Mesendoderm (in vitro differentiated cells): ENCODE measurements at places on chromosomes 12 and 14.
A peak's percentile ranks its signal among the peaks of the same experiment; 100 is the strongest.

GRCh38 chr14:54617467-54617866, 50.5 kb downstream of the SAMD4A start:
- no peaks in the 10 kb centered on the region for H3K27me3 ChIP-seq
- H3K4me1 ChIP-seq: no peaks in the 10 kb centered on the region
- H3K36me3 ChIP-seq: no peaks in the 10 kb centered on the region
- no peak overlapping the region for H3K27ac ChIP-seq

- no peaks in the 10 kb centered on the region for H3K27me3 ChIP-seq
- DNase-seq: peak; percentile 30
- no peak overlapping the region for H3K4me3 ChIP-seq
- no peaks in the 10 kb centered on the region for H3K4me1 ChIP-seq
These were observed 4.2 kb upstream of the XPOT start for GRCh38 chr12:64400041-64400440.

GRCh38 chr14:59695198-59695597, 118.6 kb upstream of the CCDC175 start:
- DNase-seq: no peak
- no peak overlapping the region for H3K27ac ChIP-seq
- no peaks in the 10 kb centered on the region for H3K36me3 ChIP-seq
- no peaks in the 10 kb centered on the region for H3K4me1 ChIP-seq

- DNase-seq: no peak
- H3K4me3 ChIP-seq: no peak overlapping the region
- H3K27ac ChIP-seq: no peak overlapping the region
- H3K4me1 ChIP-seq: no peaks in the 10 kb centered on the region
- no peaks in the 10 kb centered on the region for H3K27me3 ChIP-seq
These were observed 101.2 kb downstream of the PPP2R5C start for GRCh38 chr14:101862711-101863110.

DNA sequence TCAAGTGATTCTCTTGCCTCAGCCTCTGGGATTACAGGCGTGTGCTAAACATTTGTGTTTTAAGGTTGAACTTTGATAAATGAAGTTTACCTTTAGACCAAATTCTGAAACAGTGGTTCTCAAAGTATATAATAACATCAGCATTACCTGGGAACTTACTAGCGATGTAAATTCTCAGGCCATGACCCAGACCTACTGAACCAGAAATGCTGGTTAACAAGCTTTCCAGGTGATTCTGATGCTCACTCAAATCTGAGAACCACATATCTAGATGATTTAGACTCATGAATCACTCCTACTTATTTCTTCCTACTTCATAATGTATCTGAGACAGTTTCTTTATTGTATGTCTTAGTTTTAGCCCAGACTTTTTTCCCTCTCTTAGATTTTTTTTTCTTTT, 43.6 kb downstream of the RAD51B start:
- H3K27me3 ChIP-seq: no peaks in the 10 kb centered on the region
- no peaks in the 10 kb centered on the region for H3K4me1 ChIP-seq

GRCh38 chr12:19375888-19376287, 63.4 kb upstream of the AEBP2 start:
- no peak overlapping the region for H3K4me3 ChIP-seq
- H3K27ac ChIP-seq: no peak overlapping the region
- DNase-seq: no peak
- H3K4me1 ChIP-seq: no peaks in the 10 kb centered on the region
- H3K36me3 ChIP-seq: peaks cover 3% of the 10 kb centered on the region
- H3K27me3 ChIP-seq: no peaks in the 10 kb centered on the region

- no peak overlapping the region for H3K4me3 ChIP-seq
- H3K36me3 ChIP-seq: no peaks in the 10 kb centered on the region
- H3K27me3 ChIP-seq: no peaks in the 10 kb centered on the region
- H3K4me1 ChIP-seq: no peaks in the 10 kb centered on the region
- H3K27ac ChIP-seq: no peak overlapping the region
These were observed 183.5 kb upstream of the PLEKHG7 start for GRCh38 chr12:92519284-92519683.

DNA sequence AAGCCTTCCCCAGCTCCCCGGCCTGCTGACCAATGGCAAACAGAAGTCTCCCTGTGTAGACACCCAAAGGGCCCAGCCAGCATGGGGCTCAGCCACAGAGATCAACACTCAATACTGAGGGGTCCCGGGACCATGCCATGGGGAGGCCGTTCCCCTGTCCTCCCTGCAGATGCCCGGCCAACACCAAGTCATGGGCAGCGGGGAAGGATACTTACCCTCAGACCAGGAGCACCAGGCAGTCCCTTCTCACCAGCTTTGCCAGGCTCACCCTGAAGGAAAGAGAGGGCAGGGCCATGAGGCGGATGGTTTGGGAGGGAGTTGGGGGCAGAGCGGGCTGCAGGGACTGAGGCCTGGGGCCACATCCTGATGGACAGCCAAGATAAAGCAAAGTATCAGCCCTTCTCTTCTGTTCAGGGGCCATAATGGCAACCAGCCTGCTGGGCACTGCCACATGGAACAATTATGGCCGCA, 19.9 kb downstream of the COL2A1 start:
- H3K4me3 ChIP-seq: no peak overlapping the region
- no peak overlapping the region for H3K27ac ChIP-seq
- H3K27me3 ChIP-seq: no peaks in the 10 kb centered on the region
- no peak for DNase-seq
- no peaks in the 10 kb centered on the region for H3K36me3 ChIP-seq

DNA sequence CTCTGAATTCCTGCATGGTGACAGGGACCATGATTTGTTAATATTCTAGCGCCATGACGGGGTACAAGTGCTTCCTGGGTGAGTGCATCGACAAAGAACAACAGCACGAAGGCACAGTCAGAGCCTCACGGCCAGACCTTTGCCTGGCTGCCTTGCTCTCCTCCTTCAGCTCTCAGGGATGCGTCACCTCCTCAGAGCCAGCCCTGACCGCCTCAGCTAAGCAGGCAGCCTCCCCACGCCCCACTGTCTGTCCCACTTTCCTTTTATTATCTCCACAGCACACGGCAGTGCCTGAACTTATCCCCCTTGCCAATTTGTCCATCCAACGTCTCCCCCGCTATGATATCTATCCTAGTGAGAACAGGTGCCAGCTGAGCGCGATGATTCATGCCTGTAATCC, 16.5 kb upstream of the FZD10 start:
- H3K4me3 ChIP-seq: no peak overlapping the region
- no peaks in the 10 kb centered on the region for H3K27me3 ChIP-seq
- no peaks in the 10 kb centered on the region for H3K36me3 ChIP-seq
- H3K27ac ChIP-seq: no peak overlapping the region
- H3K4me1 ChIP-seq: no peaks in the 10 kb centered on the region

GRCh38 chr12:78088391-78088832, 257.7 kb downstream of the NAV3 start:
- no peaks in the 10 kb centered on the region for H3K4me1 ChIP-seq
- H3K27ac ChIP-seq: no peak overlapping the region
- H3K36me3 ChIP-seq: no peaks in the 10 kb centered on the region
- DNase-seq: no peak
- no peaks in the 10 kb centered on the region for H3K27me3 ChIP-seq

DNA sequence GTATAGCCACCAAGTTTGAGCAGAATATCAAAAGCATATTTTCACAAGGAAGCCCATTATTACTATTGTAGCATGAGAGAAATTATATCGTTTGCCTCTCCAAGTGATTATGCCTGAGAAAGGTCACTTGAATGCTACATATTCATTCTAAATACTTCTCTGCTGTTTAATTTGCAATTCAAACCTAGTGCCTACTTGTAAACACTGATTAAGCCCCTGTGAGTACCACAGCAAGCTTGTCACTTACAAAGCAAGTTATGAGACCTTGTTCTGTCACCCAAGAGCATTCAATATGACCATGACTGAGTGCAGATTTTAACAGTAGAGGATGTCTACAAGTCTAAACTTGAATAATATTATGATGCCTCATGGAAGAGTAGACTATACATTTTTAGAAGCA, 124.7 kb upstream of the SSTR1 start:
- H3K36me3 ChIP-seq: no peaks in the 10 kb centered on the region
- no peaks in the 10 kb centered on the region for H3K27me3 ChIP-seq
- no peak overlapping the region for H3K27ac ChIP-seq
- no peak overlapping the region for H3K4me3 ChIP-seq
- peaks cover 2% of the 10 kb centered on the region for H3K4me1 ChIP-seq

GRCh38 chr12:27048822-27049752, 26.7 kb downstream of the MED21 start:
- peak; percentile 32 for DNase-seq
- no peaks in the 10 kb centered on the region for H3K27me3 ChIP-seq
- H3K36me3 ChIP-seq: no peaks in the 10 kb centered on the region
- H3K4me1 ChIP-seq: no peaks in the 10 kb centered on the region
- H3K4me3 ChIP-seq: no peak overlapping the region
- no peak overlapping the region for H3K27ac ChIP-seq

DNA sequence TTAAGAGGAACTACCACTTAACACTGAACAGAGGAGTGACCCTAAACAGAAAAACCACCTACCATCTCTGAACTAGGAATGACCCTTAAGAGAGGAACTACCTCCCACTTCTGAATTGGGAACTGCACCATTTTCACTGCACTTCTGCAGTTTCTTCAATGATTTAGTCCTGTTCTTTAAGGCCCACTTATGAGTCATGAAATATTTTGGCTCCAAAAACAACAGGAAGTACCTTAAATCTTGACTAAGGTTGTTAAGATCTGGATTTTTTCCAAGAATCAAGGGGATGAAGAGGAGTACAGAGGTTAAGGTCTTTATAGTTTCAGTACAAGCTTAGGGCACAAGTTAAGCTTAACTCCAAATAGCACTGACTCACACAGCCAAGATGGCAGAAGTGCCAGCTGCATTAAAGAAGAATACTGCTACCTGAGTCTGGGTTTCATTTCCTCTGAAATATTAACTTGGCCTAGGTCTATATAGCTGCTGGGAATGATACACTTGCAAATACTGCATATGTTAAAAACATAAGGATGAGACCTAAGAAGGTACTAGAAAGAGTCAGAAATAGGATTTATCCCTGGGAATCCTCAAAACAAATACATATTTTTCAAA, 4.2 kb downstream of the NPC2 start:
- DNase-seq: no peak
- H3K27me3 ChIP-seq: no peaks in the 10 kb centered on the region
- H3K36me3 ChIP-seq: peaks cover 3% of the 10 kb centered on the region
- H3K4me1 ChIP-seq: no peaks in the 10 kb centered on the region
